ENCODE measurements at places on chromosomes 3 and 15.

DNA sequence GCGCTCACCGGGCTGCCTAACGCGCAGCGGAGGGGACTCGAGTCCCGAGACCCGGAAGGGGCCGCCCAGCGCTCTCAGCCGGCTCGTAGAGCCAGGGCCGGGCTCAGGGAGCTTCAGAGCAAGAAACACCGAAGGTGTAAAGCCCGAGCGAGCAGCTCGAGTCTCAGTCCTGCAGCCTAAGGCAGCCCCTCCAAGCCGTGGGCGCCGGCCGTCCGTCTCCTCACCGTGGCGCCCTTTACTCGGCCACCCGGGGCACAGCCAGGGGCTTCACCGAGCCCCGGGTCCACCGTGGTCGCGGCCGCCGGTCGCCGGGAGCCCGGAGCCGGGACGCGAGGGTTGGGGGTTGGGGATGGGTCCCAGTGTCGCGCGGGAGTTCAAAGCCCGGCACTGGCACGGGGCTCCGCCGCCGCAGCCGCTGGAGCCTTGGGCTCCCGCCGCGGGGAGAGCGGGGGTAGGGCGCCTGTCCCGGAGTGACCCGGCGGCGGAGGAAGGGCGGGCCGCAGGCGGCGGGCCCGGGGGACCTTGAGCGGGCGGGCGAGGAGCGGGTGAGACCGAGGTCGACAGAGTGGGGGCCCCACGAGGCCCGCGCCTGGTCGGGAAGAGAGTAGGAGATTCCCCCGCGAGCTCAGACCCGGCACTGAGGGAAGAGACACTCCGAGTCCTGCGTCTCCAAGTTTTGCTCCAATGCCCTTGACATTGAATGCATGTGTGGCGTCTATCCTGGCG is 26.9 kb upstream of the THRB start:
- peak; percentile 21 for DNase-seq

DNA sequence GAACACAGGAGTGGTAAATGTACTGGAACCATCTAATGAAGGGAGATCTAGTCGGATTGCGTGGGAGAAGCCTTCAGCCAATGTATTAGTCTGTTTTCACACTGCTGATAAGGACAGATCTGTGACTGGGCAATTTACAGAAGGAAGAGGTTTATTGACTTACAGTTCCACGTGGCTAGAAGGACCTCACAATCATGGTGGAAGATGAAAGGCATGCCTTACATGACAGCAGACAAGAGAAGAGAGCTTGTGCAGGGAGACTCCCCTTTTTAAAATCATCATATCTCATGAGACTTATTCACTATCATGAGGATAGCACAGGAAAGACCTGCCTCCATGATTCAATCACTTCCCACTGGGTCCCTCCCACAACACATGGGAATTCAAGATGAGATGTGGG is 17.0 kb downstream of the HRG start:
- no peak for DNase-seq

DNA sequence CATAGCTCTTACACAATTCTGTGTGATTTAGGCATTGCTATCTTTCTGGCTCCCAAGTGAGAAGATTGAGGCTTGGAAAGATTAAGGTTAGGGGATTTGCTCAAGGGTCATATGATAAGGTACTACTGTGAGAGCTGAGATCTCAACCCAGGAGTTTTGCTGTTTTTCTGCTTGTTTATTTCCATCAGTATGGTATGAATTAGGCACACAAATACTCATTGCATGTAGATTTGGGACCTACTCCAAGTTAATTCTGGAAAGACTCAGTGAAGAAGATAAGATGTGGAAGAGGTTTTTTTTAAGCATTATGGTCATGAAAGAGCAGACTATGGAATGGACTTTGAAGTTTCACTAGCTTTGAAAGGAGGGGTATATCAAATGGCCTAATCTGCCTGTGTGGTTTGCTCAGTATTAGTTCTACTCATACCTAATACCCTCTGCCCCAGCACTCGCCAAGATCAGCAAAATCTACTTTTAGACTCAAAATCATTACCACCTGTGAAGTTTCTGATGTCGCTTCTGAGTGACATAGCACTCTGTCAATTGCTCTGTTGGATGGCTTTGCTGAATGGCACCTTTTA is 12.5 kb downstream of the MBNL1 start:
- DNase-seq: no peak

- DNase-seq: no peak
These were observed 20.5 kb downstream of the DCLK3 start for GRCh38 chr3:36743826-36744225.

DNA sequence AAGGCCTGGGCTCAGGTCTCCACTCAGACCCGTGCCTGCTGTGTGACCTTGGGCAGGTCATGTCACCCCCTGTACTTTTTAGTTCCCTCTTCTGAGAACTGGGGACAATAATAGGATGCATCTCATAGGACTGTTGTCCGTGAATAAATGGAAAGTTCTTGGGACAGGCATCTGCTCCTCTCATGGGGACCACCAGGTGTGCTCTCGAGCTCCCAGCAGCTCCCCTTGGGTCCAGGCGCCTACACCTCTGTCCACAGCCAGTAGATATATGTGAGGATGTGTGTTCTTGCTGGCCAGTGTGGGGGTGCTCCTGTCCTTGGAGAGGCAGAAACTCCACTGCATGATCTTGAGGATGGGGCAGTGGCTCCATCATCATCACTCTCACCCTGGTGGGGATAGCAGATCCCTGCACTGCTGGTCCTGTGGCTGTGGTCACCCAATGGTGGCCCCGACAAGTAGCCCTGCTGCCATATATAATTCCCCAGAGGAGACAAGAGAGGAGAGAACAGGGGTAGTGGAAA is 257.6 kb upstream of the TLE3 start:
- no peak for DNase-seq

DNA sequence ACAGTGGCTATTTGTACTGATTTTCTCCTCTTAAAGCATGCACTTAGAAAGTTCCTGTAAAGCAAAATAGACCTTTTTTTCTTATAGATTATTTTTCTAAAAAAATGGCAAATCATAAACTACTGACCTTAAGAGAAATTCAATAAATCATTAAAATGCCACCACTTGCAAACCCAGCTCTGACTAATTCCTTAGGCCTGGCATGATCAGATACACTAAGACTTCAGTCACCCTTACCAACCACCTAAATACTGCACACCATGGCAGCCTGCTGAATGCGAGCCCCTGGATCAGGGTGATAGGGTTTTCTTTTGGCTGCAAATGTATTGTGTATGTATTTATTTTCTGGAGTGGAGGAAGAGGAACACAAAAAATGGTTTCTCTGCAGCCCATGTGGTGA is 370.6 kb upstream of the TBL1XR1 start:
- peak; percentile 38 for DNase-seq

DNA sequence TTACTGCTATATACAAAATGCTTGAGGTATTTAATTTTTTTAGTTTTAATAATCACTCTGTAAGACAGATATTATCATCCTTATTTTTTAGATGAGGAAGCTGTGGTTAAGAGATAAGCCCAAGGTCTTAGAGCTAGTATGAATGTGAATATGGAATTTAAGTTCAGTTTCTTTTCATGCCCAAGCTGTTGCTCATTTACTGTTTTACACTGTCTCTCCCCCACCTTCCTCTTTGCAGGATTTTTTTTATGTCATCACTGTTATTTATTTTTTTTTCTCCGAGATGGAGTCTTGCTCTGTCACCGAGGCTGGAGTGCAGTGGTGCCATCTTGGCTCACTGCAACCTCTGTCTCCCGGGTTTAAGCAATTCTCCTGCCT is 22.5 kb downstream of the MAP2K5 start:
- no peak for DNase-seq

DNA sequence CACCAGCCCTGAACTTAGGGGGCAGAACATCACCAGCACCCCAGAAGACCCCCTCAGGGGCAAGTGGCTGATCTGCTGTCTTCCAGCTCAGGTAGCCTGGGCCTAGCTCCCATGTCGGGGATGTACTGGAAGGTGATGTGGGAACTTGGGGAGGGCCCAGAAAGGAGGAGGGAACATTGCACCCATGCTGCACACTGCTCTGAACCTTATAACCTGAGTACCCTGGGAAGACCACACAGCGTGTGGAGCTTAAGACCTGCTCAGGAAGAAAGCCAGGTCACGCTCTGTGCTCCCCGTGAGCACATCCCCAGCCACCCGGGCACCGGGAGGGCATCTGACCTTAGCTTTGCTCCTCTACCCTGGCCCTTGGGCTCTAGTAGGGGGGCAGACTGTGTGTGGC is 159.4 kb downstream of the ATP10A start:
- DNase-seq: no peak

DNA sequence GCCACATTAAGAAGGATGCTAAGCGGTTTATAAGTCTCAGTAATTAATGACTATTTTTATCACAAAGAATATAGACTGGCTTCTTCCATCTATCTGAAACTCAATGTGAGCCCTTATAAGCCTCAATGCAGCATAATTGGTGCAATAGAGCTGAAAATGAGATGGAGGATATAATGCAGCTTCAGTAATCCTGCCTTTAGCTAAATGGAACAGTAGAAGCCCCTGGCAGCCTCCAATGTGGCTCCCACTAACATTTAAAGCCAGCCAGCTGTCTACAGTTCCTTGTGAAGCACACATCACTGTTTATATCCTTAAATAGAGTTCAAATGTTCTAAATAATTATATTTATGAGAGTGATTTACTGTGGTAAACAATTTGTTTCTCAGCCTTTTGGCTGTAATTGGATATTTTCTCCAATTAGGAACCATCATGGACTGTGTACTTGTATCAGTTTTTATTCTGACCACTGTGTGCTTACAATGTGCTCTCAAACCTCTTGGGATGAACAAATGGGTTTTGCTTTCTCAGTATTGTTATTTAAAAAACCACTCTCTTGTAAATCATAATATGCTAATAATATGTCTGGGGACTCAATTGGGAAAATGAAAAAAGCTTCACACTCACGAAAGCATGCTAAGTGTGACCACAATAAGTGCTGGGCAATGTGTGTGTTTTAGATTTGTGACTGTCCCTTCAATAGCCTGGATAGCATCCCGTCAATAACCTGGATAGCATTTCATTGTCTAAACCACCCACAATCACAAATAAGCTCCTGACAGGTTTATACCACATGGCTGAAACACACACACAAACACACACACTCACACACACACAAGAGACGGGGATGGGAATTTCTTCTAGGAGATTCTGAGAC is 366.6 kb downstream of the GBE1 start:
- no peak for DNase-seq

- no peak for DNase-seq
These were observed 62.4 kb upstream of the POLG start for GRCh38 chr15:89396723-89397652.

GRCh38 chr3:21524133-21524532 is 226.9 kb downstream of the ZNF385D start:
- no peak for DNase-seq

DNA sequence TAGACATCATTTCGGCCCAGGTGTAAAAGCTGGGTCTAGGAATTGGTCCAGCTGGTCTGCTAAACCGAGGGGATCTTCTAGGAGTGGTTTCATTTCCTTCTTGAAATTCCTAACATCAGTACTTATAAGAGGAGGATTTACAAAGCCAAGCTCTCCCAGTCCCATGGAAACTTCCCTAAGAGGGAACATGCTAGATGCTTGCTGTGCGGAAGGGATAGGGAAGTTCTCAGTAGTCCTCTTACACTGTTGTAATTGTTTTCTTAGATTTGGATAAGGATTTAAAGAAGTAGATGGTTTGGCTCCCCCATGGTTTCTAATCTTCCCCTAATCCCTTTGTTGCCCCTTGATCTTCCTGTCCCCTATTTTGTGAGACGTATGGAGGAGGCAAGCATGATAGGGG is 89.7 kb upstream of the XCR1 start:
- no peak for DNase-seq

- no peak for DNase-seq
These were observed 596 bp downstream of the BTD start for GRCh38 chr3:15602146-15602536.

- no peak for DNase-seq
These were observed 21.1 kb downstream of the CTSH start for GRCh38 chr15:78923480-78924360.
